Stimulated activated CD8-positive, alpha-beta memory T cell treated with anti-CD3 and anti-CD28 coated beads, Interleukin-15, amount 100 ng/mL, for 4 hours (primary cell): ENCODE measurements at places on chromosomes 6 and 20.

GRCh38 chr6:145043926-145044500 is 691.3 kb downstream of the EPM2A start:
- DNase-seq = no peak

DNA sequence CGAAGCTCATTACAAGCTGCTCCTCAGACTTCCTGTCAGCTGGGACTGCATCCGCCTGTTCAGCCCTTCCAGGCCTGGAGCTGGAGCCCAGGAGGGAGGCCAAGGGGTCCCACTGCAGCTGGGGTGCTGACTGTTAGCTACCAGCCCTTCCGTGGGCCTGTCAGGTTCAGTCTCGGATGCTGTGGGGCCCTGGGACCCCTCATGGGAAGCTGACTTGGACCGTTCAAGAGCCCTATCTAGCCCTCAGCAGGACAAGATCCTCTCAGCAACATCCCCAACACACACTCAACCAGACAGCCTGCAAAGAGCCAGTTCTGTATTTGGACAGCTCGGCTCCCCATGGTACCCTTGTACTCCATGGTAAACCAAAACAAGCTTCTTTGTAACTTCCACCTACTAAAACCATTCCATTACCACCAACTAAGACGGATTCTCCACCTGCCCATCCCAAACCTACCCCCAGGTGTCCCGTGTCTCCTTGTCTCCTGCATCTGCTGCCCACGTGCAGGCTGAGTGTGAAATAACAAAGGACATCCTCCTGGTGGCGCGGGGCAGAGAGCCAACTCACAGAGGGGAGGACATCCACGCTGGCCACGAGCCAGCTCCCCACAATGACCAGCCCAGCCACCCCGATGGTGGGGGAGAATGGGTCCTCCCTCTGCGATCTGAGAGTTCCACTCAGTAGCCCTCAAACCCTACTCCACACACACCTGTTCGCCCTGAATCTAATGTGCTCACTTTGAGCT is 111.2 kb downstream of the TAF4 start:
- DNase-seq = no peak

DNA sequence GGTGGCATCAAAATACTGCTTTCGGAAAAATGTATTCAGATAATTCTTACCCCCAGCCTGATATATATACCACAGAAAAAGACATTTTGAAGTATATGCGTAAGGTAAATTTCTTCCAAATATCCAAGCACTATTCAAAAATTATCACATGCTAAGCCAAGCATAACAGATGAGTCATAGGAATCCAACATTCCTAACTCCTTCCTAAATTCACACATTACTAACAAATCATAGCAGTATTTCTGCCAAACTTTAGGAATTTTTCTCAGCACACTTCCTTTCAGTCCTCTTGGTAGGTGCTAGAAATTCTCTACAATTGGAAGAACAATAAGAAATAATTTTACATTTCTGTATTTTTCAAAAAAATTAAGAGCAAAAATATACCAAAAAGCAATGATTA is 417.5 kb downstream of the EYS start:
- no peak for DNase-seq

DNA sequence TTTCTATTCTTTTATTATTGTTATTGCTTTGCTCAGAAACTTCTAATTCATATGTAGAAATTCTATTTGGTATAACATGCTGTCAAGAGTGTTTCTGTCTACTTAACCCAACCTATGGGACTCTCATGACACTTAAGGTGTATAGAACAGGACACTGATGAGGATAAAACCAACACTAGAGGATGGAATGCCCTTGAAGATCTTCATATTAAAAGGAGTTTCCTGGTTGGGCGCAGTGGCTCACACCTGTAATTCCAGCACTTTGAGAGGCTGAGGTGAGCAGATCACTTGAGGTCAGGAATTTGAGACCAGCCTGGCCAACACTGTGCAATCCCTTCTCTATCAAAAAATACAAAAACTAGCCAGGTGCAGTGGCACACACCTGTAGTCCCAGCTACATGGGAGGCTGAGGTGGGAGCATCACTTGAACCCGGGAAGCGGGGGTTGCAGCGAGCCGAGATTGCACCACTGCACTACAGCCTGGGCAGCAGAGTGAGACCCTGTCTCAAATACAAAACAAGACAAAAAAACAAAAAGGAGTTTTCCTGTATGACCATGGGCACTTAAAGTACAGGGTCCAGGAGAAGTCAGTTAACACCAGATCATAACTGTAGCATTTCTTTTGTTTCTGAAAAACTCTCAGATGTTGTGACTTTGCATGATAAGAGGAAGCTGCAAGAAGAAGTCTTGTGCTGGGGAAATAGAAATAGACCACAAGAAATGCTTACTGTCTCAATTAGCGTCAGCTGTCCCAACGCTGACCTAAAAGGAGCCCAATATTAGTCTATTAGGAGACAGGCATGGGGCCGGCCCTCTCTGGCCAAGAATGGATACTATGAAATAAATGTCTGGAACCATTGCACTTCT is 38.9 kb upstream of the CD2AP start:
- DNase-seq = no peak

- DNase-seq = no peak
Observed at GRCh38 chr6:2203264-2203663, 42.1 kb downstream of the GMDS start.

DNA sequence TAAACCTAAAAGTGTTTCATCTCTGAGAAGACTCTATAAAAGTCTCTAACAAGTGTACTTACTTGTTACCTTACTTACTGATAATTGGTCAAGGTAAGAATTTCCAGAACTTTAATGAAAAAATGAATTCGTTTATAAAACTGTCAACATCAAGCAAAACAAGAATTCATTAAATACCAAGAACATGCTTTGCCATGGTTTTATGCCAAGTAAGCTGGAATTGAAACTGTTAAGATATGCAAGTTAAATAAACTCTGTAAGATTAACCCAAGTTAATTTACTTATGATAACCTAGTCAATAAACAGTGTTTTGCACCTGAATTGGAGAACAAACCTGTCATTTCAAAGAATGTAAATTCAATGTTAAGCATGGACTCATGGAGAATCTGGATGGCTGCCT is 17.1 kb upstream of the DEFB113 start:
- DNase-seq = no peak

- DNase-seq = no peak
Observed at GRCh38 chr6:27693766-27694546, 218.2 kb downstream of the OR2B2 start.

DNA sequence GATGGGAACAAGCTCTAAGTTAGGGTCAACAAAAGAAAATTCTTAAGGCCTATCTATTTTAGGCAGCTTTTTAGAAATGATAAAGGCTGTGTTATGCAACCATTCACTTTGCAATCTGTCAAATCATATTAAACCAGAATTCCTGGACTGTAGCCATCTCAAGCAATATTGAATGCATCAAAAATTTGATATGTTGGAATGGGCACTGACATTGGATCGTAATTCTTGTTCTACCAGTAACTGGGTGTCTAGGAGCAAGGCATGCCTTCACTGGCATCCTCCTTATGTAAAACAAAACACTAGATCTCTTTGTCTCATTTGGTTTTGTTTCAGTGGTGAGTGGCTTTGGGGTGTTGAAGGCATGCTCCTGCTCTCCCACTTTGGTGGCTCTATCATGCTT is 145.6 kb downstream of the JARID2 start:
- no peak for DNase-seq

- DNase-seq = no peak
Observed at GRCh38 chr20:46255440-46256104, 52.7 kb downstream of the CDH22 start.

DNA sequence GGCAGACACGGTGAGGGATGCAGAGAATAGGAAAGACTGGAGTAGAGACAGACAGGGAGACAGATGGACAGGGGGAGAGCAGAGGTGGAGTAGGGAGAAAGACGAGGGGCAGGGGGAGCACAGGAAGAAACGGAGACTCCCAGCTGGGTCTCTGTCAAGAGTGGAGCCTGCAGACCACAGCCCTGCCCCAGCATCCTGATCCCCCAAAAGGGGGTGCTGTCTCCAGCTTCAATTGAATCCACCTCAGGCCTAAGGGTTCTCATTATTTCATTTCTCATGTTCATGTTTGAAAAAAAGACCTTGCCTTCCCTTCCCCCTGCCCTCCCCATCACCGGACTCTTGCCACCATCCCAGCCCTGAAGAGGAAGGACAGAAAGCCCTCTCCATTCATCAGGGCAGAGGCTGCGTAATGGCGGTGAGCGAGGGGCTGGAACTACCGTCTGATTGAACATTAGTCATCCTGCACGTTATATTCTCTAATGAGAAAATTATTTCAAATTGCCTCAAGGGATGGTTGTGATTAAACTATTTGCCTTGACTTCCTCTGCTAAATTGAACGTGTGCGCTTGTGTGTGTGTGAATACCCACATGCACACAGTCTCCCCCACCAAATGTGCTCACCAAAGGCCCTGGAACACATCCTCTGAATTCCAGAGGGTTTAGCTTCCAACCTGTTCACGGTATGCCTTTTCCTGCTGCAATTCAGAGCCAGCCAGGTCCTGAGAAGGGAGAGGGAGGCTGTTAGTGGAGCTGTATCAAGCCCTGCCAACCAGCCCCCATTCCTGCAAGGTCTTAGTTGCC is 98.3 kb downstream of the CDC5L start:
- no peak for DNase-seq
